ENCODE measurements at places on chromosomes 7 and 10.

- DNase-seq, result no peak
These were observed 118.4 kb upstream of the ANK3 start for GRCh38 chr10:60508037-60508436.

GRCh38 chr7:101216860-101217387, 457 bp downstream of the PLOD3 start:
- no peak for DNase-seq

DNA sequence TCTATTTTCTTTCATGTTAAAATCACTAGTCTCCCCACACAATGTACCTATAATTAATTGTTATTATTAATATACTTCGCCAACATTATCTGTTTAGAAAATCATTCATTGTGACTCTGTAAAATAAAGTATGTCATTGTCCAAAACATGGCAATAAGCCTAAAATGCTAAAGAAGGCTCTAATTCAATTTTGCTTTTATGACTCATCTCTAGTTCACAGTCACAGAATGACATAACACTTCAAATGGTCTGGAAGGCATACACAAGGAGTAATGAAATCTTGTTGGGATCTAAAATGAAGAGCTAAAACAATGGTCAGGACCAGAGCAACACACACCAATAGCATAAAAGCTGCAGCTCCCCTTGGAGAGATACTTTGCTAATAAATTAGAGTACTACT, 505.8 kb downstream of the GPAM start:
- DNase-seq, result no peak

DNA sequence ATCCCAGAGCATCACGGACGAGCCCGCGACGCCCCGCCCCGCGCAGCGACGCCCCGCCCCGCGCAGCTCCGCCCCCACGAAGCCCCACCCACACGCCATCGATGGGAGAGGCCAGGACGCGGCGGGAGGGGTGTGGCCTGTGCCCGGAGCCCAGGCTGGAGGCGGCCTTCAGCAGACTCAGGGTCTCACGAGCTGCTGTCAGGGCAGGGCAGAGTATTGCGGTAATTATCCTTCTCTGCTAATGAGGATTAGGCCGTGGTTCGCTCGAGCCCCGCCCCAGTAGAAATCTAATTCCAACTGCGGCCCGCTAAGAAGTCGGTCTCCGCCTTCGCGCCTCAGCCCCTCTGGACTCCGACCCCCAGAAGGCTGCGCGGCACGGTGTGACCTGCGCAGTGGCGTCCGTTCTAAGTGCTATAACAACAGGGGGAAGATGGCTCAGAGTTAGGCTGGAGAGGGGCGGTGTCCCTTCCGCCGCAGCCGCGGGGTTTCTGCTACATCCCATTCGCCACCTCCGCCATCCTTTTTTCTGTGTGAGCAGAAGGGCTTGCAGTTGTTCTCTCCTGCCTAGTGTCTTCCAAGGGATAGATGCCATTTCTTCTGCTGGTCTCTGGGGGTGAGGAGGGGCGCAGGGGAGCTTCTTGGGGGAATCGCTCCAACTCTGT, 337 bp upstream of the NT5C3A start:
- peak; percentile 87 for DNase-seq

DNA sequence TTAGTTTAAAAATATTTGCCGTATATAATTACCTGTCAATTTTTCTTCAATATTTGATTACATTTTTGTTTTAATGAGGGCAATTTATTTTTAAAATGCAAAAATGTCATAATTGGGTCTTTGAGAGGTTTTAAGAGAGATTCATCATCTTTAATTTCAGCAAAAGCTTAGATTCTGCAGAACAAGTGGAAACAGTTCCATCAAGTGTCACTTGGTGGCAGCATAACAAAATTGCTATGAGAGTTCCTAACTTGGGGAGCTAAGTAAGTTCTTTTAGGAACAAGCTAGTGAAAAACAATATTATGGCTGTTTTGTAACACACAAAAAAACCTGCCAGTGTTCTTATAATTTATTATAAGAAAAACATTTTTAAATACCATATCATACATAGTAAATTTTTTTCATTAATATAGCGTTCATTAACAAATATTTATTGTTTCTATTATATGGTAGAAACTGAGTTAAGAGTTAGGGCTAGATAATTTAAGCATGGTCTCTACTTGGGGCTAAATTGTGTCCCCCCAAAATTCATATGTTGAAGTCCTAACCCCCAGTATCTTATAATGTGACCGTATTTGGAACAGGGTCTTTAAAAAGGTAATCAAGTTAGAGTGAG, 155.2 kb downstream of the MAGI2 start:
- no peak for DNase-seq

GRCh38 chr10:13961097-13961496, 369.6 kb downstream of the FRMD4A start:
- DNase-seq, result no peak

Data from stimulated activated CD8-positive, alpha-beta memory T cell treated with anti-CD3 and anti-CD28 coated beads, Interleukin-2, amount 100 ng/mL, for 48 hours (primary cell).